ENCODE measurements at places on chromosomes 2 and 18.

GRCh38 chr2:120867290-120868241 is 131.9 kb downstream of the GLI2 start:
- no peak for DNase-seq

GRCh38 chr2:8481463-8482009 is 200.3 kb upstream of the ID2 start:
- no peak for DNase-seq

GRCh38 chr2:212915121-212915782 is 236.2 kb downstream of the IKZF2 start:
- no peak for DNase-seq

- DNase-seq, result no peak
Observed at GRCh38 chr18:53796040-53796729, 428.3 kb downstream of the MBD2 start.

DNA sequence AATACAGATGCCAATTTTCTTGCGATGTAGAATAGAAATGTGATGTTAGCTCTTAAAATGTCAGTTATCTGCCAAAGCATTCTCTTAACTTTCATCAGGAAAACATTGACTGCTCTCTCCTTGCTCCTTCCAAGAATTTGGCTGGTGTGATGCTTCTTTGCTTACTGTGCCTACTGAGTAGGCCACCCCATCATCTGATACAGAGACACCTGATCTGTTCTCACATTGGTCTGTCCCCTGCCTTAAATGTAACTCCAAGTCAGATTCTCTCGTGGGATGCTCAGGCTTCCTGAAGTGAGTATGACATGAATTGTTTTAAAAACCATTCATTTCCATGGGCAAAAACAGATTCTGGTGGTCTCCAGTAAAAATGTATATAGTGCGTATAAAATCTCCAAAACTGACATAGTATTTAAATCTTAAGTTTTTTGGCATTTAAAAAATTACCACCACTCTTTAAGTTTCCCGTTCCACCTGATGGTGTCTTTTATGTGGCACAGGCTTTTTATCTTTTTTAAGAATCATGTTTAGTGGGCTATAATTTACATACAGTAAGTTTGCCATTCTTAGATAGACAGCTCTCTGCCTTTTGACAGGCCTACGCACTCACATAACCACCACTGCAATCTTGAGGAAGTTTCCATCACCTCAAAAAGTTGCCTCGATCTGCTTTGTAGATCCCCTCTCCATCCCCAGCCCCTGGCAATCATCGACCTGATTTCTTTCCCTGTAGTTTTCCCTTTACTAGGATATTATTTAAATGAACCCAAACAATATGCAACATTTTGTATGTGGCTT is 36.6 kb downstream of the UBE2F start:
- DNase-seq, result no peak

GRCh38 chr2:50748671-50749070 is 283.3 kb downstream of the NRXN1 start:
- peak; percentile 36 for DNase-seq

DNA sequence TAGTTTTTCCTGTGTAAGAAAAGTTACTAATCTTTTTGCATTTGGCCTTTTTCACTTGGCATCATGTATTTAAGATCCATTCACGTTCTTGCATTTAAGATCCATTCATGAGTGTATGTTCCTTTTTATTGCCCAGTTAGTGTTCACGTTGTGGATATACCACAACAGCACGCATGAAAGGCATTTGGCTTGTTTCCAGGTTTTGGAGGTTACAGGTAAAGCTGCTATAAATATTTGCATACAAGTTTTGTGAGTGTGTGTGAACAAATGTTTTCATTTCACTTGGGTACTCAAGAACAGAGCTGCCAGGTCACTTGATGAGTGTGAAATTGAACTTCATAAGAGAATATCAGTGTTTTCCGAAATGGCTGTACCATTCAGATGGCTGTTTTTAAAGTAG is 121.2 kb downstream of the CCBE1 start:
- no peak for DNase-seq

- DNase-seq, result no peak
Observed at GRCh38 chr2:115483666-115484065, 1041.2 kb downstream of the DPP10 start.

DNA sequence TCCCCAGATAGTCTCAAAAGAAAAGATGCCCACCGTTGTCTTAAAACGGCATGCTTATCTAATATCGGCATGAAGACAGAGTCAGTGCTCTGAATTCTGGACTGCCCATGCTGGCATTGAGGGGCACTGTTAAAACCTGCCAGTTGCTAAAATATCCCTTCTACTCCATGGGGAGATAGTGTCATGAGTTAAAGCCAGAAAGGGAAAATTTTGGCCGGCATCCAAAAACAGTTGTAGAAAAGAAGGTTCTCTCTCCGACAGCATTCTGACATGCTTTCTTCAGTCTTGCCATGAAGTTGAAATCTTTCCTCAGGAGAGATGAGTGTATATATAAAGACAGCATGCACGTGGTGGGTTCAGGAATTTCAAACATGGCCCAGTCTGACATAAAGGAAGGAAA is 401.3 kb upstream of the PIK3C3 start:
- no peak for DNase-seq

GRCh38 chr2:120430957-120431356 is 85.0 kb downstream of the INHBB start:
- DNase-seq, result no peak

GRCh38 chr2:134839649-134840048 is 1.2 kb downstream of the ACMSD start:
- DNase-seq, result no peak

GRCh38 chr2:117321816-117322215 is 492.7 kb upstream of the DDX18 start:
- no peak for DNase-seq

- DNase-seq, result no peak
Observed at GRCh38 chr18:53937037-53937436, 287.4 kb downstream of the MBD2 start.

GRCh38 chr2:27727257-27727656 is 44.3 kb upstream of the MRPL33 start:
- DNase-seq, result no peak

- no peak for DNase-seq
Observed at GRCh38 chr2:40451918-40452605, at the start of gene SLC8A1. Gene SLC8A1 (minus strand): TSS chr2:40452090.

DNA sequence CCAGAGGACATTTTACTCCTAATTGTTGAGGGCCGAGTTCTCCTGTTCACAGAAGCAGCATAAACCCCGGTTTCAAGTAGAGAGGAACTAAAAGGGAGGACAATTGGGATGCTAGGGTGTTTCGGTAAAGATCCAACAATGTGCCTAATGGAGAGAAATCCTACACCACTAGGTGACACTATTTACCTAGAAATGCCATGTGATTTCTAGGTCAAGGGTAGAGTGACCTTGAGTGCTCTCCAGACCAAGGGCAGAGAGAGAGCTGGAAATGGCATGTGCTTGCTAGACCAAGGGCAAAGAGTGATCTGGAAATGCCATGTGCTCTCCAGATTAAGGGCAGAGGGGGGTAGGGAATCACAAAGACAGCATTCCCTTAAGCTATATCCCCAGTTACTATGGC is 472.0 kb downstream of the DCDC2C start:
- no peak for DNase-seq

- DNase-seq, result no peak
Observed at GRCh38 chr2:161369311-161369710, 46.8 kb upstream of the TBR1 start.

DNA sequence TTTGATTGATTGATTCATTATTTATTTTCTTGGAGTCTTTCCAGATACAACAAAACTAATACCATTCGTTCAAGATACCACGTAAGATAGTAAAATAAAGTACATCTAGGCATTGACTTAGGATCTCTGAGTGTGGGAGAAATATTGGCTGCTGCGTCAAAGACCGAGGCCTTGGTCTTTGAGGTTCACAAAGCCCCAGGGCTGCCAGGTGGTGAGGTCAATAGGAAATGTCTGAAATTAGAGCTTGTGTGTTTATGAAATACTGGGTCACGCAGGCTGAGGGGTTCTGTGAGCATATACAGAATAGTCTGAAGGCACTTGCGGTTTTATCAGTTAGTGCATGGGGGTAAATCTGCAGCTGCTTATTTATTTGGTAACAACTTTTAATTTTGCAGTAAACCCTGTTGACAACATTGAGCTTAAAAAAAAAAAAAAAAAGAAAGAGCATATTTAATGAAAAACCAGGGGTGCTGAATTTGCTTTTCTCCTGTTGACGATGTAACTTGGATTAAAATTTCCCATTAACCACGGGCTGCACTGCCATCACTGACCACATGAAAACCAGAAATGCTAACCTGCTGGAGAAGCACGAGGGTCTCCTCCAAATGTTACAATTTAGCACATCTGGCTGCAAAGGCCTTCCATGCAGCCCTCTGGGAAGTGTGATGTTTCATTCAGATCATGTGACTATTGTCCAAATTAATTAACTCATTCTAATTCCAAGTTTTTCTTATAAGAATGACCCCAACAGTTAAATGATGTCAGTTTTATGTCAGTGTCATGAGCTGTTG is 27.1 kb upstream of the SERPINB12 start:
- no peak for DNase-seq
